Progenitor cell of endocrine pancreas (in vitro differentiated cells): ENCODE measurements at places on chromosomes 2 and 18. TPM values are rescaled to one million over a fixed set of nuclear protein-coding genes. Genes with fewer than 3 reads are reported as not detected.

GRCh38 chr2:63064197-63064596 lies 13.6 kb downstream of the OTX1 start:
- DNase-seq = no peak

GRCh38 chr18:14086458-14087231 lies 45.6 kb downstream of the ZNF519 start:
- no peak for DNase-seq

GRCh38 chr2:28318462-28319117 lies 74.1 kb upstream of the FOSL2 start:
- DNase-seq = no peak

DNA sequence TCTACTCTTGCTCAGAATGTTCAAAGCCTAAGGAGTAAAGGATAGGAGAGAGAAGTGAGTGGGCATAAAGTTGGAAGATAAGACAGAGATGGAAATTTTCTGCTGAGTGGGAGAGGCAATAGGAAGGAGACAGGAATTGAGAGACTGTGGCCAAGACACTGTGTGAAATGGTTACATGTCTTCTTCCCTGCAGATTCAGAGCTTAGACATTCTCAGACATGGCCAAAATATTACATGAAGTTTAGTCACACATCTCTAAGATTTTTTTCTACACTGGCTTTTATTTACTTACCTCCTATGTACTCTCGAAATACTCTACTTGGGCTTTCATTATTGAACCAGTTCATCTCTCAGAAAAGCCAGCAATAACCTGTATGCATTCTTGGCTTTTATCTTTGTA lies 363.0 kb upstream of the FANCL start:
- DNase-seq = no peak

GRCh38 chr2:1082456-1083205 lies 132.0 kb downstream of the SNTG2 start:
- DNase-seq = no peak

- no peak for DNase-seq
Observed at GRCh38 chr18:12890964-12891363, 6.9 kb upstream of the PTPN2 start.

DNA sequence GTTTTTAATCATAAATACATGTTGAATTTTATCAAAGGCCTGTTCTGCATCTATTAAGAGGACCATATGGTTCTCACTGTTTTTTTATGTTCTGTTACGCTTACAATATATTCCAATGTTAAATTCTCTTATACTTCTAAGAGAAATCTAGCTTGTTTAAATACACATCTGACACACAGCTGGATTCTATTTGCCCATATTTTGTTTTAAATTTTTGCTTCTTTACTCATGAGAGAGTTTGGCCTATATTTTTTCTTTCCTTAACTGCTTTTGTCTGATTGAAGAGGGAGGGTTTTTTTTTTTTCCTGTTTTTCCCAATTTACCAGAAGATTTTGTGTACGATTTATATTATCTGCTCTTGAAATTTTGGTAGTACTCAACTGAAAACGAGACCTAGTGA lies 34.9 kb downstream of the RNF144A start:
- no peak for DNase-seq

- no peak for DNase-seq
Observed at GRCh38 chr2:174688079-174688478, 76.2 kb downstream of the CHRNA1 start.

The POTEI gene
- total RNA-seq = 4.9 and 5.6 TPM in 2 replicates

The CHRND gene
- total RNA-seq = 0.12 TPM in 1 of 2 replicates, not detected in the other

The SMYD1 gene
- total RNA-seq = not detected in 2 replicates

The RAB3GAP1 gene
- total RNA-seq = 33.7 and 34.7 TPM in 2 replicates
